ENCODE measurements at places on chromosomes 16 and 17.

- no peak for DNase-seq
Measured at GRCh38 chr16:71626018-71626857, at the start of gene MARVELD3. TSS of gene MARVELD3 (plus strand) at chr16:71626184. CDS start at chr16:71626230, 46 bp downstream.

GRCh38 chr17:79374087-79374689 is 236.7 kb downstream of the RBFOX3 start:
- DNase-seq = no peak

- no peak for DNase-seq
Measured at GRCh38 chr16:22383827-22384226, 9.4 kb upstream of the CDR2 start.

DNA sequence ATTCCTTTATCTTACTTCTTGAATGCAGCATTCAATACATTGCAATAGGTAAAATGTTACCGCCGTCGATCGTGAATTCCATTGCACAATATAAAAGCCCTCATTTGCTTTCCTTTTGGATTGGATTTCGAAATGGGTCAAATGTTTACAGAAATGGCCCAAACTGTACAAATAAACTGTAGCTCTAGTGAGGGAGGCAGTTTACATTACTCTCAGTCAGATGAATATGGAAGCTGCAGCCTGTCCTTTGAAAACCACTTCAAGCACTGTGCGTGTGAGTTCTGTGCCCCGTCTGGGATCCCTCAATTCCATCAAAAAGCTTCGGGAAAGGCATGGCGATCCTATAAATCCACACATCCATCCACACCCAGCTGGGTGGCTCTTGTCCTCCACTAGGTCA is 258.6 kb upstream of the FOXF1 start:
- no peak for DNase-seq

DNA sequence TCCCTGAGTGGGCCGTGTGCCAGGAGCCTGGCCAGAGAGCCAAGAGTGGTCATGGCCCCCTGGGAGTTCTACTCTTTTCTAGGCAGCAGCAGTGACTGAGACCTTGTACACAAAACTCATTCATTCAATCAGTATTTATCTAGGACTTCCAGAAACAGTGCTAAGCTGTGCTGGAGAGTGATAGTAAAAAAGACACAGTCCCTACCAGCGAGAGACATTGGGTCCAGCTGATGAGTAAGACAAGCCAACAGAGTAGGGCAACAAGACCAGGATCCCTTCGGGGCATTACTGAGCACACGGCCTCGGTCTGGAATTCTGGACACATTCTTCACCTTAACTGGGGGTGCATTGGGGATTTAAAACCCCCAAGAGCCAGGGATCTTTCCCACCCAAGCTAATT is 20.2 kb downstream of the CBX4 start:
- DNase-seq = no peak

DNA sequence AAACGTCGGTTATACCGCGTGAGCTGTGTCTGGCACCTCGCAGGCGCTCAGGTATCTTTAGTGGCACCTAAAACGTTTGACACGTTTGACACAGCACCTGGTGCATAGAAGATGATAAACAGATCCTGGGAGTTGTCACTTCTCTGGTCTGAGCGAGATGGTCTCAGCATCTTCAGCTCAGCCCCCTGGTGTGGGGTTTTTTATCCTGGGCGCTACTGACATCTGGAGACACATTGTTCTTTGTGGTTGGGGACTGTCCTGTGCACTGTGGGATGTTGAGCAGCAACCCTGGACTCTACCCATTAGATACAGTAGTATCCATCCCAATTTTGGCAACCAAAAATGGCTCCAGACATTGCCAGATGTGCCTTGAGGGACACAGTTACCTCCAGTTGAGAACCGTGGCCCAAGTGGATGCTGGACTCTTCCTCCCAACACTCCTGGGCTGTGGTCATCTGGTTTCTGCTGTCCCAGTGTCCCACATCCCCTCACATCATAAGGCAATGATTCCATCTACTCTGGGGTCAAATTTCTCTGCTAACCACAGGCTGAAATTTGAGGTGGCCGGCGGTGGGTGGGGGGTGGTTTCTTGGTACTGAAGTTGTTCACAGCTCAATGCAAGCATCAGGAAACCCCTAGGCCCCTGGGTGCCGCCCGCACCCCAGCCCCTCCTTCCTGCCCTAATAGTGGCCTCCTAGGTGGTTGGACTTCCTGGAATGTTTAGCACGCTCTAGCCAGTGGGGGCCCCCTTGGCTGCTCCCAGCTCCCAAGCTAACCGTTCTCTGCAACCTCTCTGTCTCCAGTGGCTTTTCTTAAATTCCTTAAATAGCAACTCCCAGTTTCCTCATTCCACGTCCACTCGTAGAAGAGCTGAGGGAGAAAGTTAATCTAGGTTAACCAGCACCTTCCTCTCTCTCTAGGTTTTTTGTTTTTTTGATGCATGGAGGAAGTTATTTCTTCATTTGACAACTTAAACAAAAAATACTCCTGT is 124.8 kb downstream of the ABCC1 start:
- DNase-seq = peak; percentile 96

DNA sequence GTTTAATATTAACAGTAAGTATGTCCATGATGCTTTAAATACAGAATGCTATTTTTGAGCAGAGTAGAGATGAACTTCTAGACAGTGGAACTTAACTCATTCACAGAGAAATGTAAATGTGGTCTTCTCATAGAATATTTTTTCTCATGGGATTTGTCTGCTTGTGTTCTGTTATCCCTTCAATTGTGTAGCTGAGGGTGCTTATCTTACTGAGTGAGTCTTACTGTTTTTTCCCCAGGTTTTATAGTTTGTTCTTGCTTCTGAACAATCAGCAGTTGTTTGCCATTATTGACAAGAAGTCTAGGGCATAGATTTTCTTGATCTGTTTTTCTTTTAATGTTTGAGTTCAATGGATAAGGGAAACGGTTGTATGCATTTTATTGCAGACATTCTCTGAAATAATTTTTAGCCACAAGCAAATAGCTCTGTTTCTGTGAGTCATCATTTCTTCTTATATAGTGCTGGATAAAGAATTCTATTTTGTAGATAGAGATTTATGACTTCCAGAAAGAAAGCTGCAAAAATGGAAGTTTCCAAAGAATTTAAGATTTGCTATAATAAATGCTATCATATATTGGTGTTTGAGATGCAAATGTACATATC is 60.5 kb downstream of the NF1 start:
- no peak for DNase-seq

DNA sequence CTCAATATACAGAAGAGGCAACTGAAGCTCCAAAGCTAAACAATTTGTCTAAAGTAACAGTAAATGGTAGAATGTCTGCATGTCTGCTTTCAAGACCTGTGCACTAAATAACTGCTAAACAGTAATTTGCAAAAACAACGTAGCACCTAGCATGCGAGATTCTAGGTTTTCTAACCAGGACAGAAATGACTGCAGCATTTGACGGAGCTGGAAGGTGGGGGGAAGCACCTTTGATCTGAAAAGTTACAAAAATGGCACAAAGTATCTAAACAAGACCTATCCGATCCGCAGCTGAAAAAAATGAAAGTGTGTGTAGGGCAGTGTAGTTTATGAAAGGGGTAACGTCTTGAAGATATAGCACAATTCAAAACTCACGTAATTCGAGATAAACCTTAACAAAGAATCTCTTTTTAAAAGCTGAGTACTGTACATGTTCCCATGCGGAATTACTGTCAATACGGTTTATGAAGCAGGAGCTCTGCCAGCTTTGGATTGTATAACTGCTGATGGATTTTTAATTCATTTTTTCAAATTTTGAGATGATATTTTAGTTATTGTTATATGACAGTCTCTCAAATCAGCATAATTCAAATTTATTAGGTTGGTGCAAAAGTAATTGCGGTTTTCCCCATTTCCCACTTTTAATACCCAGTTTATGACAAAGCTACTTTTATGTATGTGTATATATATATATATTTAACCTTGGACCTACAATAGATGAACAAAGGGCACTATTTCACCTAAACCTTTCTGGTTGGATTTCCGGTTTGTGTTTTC is 1.2 kb upstream of the WIPI1 start:
- no peak for DNase-seq

DNA sequence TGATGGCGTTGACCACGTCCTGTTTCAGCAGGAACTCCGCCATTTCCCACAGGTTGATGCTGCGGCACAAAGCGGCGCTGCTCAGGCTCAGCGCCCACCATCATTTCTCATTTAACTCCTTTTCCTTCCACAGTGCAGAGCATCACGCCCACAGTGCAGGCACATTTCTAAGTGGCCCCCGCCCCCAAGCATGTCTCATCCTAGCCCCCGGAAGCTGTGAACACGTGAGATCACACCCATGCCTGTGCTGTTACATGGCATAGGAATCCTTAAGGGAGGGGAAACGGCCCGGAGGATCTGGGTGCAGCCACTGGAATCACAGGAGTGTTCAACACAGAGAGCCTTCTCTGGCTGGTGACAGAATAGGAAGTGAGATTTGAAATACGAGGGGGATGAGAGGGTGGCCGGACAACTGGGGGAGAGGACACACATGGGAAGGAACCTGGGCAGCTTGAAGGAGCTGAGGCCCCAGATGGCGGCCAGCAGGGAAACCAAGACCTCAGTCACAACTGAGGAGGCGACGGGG is 4.7 kb downstream of the NAGPA start:
- DNase-seq = no peak

- peak; percentile 12 for DNase-seq
Measured at GRCh38 chr16:86635176-86635876, 57.0 kb downstream of the FOXL1 start.

DNA sequence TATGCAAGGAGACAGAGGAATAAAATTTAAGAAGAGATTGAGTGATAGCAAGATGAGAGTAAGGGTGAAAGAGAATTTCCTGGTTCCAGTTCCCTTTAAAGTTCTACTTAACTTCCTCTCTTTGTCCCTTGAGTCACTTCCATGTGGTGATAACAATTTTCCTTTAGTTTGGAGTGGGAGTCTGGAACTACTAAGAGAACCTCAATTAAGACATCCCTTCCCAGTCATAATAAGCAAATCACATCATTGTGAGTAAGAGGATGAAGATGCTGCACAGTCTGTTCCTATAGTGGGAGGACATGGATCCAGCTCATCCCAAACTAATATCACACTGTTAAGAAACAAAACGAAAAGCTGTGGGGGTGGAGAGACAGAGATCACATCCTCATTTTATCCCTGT is 24.4 kb downstream of the TBX21 start:
- DNase-seq = no peak

- DNase-seq = peak; percentile 85
Measured at GRCh38 chr17:57987581-57988300, at the start of gene VEZF1. TSS of gene VEZF1 (minus strand) at chr17:57988254. CDS start at chr17:57988111, 143 bp downstream.

DNA sequence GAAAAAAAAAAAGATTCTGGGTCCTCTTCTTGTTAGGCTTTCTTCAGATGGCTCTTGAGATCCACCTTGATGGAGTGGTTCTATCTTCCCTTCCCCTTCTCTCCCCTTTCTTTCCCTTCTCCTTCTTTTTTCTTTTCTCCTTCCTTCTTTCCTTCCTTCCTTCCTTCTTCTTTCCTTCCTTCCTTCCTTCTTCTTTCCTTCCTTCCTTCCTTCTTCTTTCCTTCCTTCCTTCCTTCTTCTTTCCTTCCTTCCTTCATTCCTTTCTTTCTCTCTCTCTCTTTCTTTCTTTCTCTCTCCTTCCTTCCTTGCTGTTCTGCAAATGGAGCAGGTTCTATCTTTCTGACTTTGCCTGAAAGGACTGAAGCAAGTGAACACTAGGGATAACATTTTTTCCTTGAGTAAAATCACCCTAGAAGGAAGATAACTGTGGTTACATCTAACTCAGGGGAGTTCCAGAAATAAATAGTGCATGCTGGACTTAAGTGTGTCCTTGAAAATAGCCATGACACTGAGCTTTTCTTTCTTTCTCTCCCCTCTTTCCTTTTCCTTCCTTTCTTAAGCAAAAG is 68.8 kb upstream of the SEC14L1 start:
- DNase-seq = no peak

DNA sequence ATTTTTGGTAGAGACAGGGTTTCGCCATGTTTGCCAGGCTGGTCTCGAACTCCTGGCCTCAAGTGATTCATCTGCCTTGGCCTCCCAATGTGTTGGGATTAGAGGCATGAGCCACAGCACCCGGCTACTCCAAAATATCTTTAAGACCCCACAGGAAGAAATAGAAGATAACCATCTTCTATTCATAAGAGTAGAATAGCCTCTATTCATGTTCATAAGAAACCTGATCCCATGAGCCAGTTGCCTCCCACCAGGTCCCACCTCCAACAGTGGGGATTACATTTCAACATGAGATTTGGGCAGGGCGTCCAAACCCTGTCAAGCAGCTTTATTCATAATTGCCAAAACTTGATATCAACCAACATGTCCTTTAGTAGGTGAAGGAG is 13.9 kb upstream of the TMC7 start:
- DNase-seq = no peak

GRCh38 chr16:80231121-80231520 is 309.7 kb upstream of the DYNLRB2 start:
- DNase-seq = no peak

GRCh38 chr17:50833510-50834428 is 1.6 kb upstream of the WFIKKN2 start:
- DNase-seq = no peak

DNA sequence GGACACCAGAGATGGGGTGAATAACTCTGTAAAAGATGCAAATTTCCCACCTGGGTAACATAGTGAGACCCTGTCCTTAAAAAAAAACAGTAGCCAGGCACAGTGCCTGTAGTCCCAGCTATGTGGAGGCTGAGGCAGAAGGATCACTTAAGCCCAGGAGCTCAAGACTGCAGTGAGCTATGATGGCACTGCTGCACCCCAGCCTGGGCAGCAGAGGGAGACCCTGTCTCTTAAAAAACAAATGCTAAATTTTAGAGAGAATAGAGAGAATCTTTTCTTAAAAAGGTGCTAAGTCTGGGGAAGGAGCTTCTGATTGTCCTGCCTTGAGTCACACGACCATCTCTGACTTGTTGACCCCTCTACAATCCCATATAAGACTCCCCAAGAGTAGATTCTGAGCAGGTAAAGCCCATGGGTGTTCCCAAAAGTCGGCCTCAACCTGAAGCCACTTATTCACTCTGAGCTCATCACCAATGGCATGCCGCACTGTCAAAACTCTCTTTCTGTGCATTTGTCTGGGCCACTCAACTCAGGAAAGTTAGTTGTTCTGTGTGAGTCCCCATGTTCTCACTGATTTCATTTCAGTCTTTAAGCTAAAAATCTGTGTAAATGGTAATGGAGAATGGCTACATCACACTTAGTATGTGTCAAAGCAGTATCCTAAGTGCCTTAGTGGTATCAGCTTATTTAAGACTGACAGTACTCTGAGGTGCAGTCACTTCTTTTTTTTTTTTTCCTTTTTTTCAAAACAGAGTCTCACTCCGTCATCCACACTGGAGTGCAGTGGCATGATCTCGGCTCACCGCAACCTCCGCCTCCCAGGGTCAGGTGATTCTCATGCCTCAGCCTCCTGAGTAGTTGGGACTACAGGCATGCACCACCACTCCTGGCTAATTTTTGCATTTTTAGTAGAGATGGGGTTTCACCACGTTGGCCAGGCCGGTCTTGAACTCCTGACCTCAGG is 41.6 kb downstream of the PRKCB start:
- peak; percentile 52 for DNase-seq

GRCh38 chr17:37147301-37147812 is 198.6 kb downstream of the AATF start:
- no peak for DNase-seq

DNA sequence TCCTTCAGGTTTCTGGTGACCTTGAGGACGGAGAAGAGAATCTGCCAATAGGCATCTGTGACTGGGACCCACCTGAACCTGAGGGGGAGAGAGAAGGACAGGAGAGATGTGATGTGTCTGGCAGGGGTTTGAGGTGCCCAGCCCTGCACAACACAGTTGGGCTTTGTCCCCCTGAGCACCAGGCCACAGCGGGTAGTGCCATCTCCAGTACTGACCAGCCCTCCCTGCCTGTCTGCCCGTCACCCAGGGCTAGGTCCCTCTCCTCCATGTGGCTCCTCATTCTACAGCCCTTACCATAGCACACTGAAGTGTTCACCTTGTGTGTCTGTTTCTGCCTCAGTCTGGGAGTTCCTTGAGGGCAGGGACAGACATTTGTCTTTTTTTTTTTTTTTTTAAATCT is 30.8 kb downstream of the NLRP1 start:
- DNase-seq = no peak

Data from NB4 (cell line).